ENCODE measurements at places on chromosomes 4 and X.
A peak's percentile ranks its signal among the peaks of the same experiment; 100 is the strongest.

- DNase-seq = no peak
These were observed 293.5 kb downstream of the KCNIP4 start for GRCh38 chr4:21655031-21655430.

DNA sequence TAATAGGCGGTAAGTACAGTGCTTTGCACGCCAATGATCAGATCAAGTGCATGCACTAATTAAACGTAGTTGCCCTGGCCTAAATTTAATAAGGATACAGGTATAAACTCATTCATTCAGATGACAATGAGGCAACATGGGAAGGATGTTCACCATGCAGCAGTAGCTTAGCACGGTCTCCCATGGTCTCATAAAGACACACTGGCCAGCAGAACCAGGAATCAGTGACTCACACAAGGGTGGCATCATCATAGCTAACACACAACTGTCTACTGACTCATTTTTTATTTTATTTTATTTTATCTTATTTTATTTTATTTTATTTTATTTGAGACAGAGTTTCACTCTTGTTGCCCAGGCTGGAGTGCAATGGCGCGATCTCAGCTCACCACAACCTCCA is 42.7 kb downstream of the TMEM156 start:
- no peak for DNase-seq

DNA sequence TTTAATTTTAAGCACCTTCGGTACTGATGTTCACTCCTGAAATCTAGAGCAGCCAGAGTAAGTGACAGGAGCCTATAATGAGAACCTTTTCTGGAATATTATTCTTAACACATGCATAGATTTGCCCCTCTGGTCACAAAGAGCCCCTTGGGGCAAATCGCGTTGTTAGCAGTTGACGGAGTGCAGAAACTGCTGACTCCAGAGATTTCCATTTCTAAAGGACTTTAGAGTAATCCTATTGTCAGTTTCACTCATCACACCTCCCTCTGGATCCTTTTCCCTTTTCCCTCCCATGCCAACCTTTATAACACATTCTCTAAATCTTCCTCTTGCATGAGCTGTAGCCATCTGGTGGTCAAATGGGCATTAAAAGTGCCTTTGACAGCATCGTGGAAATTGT is 264.9 kb upstream of the PRPS2 start:
- DNase-seq = no peak

DNA sequence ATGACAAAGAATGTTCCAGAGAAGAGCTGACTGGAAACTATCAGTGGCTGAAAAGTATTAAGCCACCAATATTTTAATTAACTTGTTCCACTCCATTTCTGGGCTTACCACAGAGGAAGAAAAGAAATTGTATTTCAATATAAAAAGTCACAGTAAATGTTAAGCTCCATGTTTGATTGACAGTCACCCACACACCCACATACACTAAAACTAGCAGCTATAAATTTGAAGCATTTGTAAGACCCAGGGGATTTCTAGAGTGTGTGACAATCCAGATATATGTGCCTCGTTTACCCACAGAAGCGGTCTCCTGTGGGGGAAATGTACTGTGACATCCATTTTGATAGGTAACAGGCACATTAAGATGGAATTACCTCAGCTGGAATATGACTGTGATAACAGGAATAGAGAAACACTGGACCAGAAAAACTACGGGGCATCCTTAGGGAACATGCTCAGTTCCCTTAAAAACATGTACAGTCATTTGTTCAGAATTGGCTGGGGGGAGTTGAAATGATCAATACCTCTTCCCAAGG is 39.0 kb upstream of the RASGEF1B start:
- no peak for DNase-seq

DNA sequence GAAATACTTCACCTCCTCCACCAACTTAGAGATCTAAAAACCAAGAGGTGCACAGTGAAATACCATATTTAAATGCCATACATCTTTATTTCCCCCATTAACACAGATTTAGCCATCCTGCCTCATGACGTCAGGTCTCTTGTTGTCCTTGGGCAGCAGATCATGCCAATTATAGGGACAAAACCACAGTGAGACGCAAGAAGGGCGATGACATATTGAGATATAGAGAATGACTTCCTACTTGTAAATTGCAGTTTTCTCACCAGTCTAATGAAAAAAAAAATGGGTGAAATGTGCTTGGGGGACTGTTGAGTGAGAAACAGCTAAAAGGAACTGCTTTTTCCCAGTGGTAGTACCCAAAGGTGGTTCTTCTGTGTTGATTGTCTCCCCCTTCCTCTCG is 24.3 kb downstream of the RS1 start:
- no peak for DNase-seq

- DNase-seq = no peak
These were observed 153.1 kb downstream of the AFAP1 start for GRCh38 chr4:7786517-7786916.

DNA sequence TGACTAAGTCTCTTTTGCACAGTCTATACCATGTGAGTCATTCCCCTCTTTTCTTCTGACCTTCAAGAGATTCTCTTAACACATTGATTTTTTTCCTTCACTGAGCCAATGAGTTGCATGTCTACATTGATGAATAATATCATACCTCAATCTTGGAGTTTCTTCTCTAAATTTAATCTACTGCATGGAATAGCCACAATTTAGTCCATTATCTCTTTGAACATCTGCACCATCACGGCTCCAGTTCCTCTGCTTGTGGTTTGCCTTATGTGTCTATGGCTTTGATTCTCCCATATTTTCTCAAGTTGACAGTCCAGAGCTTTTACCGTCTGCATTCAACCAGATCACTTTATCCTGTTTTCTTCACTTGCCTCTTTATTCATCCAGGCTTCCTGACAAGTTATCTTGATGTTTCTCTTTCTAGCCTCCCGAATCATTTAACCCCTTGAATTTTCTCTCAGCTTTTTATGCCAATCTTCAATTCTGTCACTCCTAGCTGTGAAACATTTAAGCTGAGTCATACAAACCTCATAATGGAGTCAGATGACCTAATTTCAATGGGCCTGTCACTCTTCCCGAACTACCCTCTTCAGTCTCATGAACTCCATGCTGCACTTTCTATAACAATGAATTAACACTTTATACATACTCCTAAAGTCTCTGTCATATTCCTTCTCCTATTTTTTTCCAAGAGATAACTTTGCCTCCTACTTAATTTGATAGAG is 222.3 kb downstream of the CPE start:
- no peak for DNase-seq

DNA sequence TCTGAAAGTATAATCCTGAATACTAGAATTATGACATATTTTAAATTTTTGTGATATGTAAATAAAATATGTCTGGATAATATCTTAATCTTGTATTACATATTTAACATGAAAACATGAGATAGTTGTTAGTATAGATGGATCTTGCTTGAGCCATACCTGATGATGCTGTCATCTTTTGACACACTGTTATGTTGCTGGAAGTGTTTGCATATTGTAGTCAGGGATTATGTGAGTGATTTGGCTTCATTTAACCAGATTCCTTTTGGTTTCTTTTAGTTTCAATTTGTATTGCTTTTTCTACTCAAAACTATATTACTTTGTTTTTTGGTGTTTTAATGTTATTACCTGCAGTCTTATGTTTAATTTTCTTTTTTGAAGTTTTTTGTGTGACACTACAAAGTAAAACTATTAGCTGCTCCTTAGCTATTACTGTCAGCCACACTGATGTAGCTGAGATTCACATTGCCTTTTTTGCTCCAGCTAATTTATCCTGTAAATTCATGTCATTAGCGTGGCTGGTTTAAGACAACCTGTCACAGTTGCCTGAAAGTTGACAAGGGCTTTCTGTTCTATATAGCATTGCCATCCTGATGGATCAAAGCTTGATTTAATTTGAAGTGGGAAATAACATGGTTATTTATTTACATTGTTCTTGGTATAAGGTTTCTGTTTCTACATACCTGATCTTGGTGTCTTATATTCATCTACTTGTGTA is 33.7 kb downstream of the METAP1 start:
- no peak for DNase-seq

- no peak for DNase-seq
These were observed 54.4 kb downstream of the PALLD start for GRCh38 chr4:168551211-168551610.

DNA sequence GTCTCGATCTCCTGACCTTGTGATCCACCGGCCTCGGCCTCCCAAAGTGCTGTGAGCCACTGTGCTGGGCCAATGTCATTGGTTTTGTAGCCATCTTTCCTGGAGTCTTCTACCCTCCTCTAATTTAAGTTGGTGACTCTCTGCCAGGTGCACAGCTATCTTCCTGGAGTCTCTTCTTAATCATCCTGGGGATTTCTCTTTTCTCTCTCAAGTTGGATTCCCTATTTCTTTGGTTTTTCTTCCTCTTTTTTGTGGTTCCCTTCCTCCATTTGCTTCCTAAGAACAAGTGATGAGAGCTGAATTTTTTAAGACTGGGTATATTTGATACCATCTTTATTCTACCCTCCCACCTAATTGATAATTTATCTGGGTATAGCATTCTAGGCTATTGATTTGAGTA is 113.8 kb downstream of the SYNPO2 start:
- no peak for DNase-seq

DNA sequence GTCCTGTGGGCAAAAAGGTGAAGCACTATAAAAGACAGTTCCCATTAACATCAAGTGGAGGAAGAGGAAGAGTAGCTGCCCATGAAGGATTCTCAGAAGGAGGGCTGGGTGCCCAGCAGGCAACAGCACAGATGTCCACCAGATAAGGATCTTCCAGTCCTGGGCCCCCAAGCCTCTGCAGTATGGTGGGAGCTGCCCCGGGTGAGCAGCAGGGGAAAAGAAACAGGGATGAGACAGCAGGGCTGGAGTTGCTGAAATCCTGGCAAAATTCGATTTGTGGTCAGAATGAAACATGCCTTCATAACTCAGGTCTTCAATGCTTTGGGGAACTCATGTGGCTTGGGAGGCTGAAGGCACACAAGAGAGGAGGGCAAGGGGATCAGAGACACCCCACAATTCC is 94.6 kb downstream of the RASL11B start:
- DNase-seq = no peak

DNA sequence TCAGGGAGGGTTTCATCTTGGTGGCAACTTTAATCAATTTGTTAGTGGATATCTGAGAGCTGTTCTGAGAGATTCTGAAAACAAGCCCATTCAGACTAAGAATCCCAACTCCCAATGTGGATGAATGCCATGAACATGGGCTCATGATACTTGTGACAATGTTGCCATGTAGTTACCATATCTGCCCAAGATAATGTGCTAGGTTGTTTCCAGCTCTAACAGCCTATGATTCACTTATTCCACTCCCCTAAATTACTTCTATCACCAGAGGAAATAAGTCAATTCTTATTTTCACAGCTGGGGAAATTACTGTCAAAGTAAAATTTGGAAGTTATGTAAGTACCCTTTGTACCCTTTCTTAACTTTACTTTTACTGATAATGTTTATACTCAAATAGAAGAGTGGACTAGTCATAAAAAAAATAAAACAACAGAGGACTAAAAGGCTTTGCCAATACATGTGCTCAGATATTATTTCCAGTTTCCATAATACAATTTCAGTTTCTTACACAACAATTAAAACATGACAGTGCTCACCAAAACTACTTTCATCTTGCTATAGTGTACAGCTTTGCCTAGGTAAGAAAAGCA is 1101.7 kb upstream of the INTU start:
- DNase-seq = no peak

DNA sequence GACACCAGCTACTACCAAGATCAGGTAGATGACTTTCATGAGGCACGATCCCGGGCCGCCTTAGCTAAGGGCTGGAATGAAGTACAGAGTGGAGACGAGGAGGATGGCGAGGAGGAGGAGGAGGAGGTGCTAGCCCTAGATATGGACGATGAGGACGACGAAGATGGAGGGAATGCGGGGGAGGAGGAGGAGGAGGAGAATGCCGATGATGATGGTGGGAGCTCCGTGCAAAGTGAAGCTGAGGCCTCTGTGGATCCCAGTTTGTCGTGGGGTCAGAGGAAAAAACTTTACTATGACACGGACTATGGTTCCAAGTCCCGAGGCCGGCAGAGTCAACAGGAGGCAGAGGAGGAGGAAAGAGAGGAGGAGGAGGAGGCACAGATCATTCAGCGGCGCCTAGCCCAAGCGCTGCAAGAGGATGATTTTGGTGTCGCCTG is 481 bp downstream of the UTP3 start:
- peak; percentile 12 for DNase-seq

- no peak for DNase-seq
These were observed 10.4 kb downstream of the CORIN start for GRCh38 chr4:47827343-47828047.

DNA sequence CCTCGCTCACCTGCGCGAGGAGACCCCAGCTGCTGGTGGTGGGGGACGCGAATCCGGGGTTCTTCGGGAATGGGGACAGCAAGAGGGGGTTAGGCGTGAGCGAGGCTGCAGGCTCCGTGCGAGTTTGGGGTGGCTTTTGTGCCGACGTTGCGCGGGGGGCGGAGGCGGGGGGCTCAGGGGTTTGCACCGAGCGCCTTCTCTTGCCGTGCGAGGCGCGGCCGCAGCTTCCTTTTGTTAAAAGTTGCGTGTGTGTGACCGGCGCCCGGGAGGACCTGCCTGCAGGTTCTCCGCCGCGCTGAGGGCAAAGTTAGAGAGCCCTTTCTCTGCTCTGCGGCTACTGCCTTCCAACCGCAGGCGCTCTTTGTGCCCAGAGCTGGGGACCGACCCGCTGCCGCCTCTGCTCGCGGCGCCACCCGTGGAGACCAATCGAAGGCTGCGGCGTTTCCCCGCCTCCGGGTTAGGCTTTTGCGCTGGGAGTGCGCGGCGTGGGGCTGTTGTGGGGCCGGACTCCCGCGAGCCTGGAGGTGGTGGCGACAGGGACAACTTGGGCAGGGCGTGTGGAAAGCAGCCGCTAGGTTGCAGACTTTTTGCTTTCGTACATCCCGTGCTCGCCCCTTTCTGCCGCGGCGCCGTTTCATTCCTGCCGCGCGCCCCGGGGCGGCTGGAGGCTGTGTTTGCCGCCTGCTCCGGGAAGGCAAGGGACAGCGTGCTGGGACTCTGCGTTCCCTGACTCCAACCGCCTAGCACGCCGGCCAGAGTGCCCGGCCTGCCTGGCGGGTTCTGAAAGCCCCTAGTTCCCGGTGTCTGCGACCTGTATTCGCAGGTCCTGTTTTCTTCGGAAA is 716 bp downstream of the KIT start:
- DNase-seq = no peak
